ENCODE measurements at places on chromosomes 7 and 10.

GRCh38 chr7:2622869-2623697 is 8.7 kb upstream of the TTYH3 start:
- DNase-seq, result no peak

- no peak for DNase-seq
Measured at GRCh38 chr10:130493446-130494145, 357.4 kb downstream of the GLRX3 start.

DNA sequence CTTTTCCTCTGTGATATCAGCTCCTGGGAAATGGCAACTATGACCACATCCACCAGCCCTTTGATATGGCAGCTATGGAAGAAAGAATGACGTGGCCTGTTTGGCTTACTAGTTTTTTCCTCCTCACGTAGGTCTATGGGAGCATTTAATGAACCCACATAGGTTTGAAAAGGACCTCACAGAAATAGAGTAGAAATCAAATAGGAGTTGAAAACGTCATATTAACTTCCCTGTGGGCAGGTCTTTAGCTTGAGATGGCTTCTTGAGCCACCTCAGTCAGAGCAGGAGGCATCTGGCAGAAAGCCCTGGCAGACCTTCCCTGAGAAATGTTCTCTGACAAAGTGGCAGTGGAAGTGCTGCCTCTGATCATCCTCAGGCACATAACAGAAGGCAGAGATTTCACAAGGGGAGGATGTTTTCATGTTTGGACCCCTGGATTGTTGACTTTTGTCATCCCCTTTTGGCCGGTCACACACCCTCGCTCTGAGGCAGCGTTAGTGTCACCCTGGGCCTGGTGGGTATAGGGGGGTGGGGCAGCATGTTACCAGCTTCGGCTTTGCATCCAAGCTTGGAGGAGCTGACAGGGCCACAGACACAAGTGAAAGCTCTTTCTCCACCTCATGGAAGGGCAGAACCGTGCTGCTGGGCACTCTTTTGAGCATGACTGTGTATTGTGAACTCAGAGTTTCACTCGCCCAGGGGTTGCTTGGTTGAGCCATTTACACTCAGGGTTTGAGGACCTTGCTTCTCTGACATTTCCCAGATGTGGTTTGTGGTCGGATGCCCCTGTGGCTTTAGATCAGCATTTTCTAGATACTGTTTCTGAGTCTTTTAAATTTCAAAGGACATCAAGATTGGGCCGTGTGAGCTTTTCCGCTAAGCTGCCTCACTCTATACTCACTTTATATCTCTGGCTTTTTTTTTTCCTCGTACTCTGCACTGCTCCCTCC is 184.2 kb downstream of the STK31 start:
- no peak for DNase-seq

GRCh38 chr10:132630666-132631337 is 93.2 kb downstream of the INPP5A start:
- DNase-seq, result no peak

GRCh38 chr7:77459311-77459726 is 43.2 kb upstream of the GSAP start:
- no peak for DNase-seq

DNA sequence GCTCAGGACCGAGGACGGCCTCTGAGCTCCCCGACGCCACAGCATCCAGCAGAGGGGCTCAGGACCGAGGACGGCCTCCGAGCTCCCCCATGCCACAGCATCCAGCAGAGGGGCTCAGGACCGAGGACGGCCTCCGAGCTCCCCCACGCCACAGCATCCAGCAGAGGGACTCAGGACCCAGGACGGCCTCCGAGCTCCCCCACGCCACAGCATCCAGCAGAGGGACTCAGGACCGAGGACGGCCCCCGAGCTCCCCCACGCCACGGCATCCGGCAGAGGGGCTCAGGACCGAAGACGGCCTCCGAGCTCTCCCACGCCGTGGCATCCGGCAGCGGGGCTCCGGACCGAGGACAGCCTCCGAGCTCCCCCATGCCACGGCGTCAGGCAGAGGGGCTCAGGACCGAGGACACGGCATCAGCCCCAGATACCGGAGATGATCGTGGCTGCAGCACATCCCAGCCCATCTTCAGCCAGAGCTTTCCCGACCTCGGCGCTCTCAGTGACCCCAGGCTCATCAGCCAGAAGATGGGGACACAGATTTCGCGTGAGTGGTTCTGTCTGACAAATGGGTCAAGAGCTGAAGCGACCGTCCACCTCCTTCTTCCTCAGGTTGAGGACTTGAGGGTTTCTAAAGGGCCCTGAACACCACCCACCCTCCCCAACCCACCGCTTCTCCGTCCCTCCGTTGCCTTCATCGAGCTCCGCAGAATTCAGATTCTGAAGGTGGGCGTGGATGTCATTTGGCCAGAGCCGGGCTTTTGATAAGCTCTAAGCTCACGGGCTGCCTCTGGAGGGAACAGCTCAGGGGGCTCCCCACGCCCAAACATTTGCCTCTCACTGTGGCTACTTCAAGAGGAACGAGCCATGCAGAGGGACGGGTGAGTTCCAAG is 55.8 kb upstream of the DNAAF5 start:
- DNase-seq, result no peak

GRCh38 chr10:131729938-131730660 is 170.7 kb upstream of the PPP2R2D start:
- no peak for DNase-seq

Data from AG09319 (cell line).